Activated CD8-positive, alpha-beta memory T cell treated with anti-CD3 and anti-CD28 coated beads, Interleukin-2, amount 50 U/mL, for 4 hours (primary cell): ENCODE measurements at places on chromosomes 13 and 19.

GRCh38 chr19:7515645-7516151 is at the start of gene ZNF358:
Gene ZNF358 (plus strand): TSS chr19:7516103. CDS start chr19:7519243, 3,140 bp downstream.
- DNase-seq: peak; percentile 48

DNA sequence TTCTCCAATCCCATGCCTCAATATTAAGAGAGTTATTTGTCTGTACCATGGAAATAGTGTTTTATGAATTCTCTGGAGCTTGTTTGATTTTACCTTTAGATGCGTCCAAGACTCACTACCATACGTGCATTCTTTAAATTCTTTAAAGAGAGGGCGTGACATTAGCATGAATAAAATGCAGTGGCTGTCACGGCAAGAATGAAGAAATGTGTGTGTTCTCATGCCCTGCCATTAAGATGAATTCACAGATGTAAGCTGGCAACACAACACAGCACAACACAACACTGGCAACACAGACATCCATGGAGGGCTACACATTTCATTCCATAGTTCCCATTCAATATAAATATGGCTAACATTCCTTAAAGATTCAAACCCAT is 213.4 kb downstream of the ENOX1 start:
- DNase-seq: no peak

DNA sequence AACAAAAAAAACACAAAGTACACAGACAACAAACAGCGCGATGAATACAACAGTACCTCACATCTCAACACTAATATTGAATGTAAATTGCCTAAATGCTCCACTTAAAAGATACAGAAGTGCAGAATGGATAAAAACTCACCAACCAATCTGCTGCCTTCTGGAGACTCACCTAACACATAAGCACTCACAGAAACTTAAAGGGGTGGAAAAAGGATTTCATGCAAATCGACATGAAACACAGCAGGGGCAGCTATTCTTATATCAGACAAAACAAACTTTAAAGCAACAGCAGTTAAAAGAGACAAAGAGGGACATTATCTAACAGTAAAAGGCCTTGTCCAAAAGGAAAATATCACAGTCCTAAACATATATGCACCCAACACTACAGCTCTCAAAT is 209.5 kb downstream of the ABCC4 start:
- DNase-seq: no peak

- DNase-seq: no peak
These were observed 51.7 kb upstream of the RNF113B start for GRCh38 chr13:98228661-98229341.

GRCh38 chr19:49549045-49549444 is 21.2 kb downstream of the RCN3 start:
- no peak for DNase-seq

DNA sequence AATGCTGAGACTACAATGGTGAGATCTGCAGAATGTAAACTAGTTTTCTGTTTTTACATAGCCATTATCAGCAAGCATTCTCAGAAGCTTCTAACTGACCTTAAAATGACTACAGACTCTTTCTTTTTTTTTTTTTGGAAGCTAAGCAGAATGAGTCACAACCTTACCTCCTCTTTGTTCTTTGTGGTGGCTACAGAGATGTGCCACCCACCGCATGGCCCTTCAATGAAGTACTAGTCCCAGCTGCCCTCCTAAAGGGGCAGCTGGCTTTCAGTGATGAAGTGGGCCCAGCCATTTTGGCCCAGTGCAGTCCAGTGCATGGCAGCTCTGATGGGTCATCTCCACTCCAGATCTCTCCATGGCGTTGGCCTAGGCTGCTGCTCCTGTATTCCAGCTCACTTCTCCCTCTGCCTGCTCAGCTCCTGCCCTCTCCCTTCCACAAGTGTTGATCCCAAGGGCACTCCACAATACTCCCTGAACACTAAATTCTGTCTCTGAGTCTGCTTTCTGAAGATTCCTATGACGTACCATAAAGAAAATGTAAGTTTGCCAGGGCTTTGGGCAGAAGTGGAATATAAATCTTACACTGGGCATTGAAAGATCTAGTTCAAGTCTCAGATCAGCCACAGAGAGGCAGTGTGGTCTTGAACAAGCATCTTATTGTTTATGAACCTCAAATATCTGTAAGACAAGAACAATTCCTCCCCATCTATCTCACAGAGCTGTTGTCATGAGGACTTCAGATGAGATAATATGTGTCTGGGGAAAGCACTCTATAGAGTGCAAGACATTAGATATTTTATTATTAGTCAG is 85.6 kb downstream of the RXFP2 start:
- no peak for DNase-seq

GRCh38 chr19:41219924-41220567 is 1.0 kb downstream of the AXL start:
- DNase-seq: no peak

- no peak for DNase-seq
These were observed 3.1 kb downstream of the SLITRK5 start for GRCh38 chr13:87674247-87674738.

DNA sequence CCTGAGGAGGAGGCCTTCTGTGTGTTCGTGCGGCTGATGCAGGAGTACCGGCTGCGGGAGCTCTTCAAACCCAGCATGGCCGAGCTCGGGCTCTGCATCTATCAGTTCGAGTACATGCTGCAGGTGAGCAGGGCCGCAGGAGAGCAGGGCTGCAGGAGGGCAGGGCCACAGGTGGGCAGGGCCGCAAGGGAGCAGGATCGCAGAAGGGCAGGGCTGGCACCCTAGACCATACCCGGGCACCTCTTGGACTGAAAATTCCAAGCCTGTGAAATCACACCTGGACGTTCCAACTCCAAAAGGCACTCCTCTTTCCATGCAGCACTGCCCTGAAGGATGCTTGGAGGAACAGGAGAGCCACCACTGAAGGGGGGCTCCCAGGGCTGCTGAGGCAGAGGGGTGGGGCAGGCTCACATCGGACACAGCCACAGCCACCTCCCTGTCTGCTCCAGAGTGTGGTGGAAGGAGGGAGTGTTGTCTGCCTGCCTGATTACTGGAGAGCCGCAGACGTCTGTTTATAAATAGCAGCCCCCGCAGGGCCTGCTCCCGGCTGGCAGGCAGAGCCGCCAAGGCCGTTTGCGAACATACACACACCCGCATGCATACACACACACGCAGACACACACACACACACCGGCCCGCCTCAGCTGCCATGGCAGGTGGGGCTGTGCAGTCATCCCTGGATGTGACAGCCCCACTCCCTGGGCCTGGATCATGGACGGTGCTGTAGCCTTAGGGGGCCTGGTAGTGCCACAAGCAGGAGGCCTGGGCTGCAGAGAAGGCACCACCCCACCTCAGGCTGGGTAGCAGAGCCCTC is 20.2 kb downstream of the EVI5L start:
- DNase-seq: no peak

DNA sequence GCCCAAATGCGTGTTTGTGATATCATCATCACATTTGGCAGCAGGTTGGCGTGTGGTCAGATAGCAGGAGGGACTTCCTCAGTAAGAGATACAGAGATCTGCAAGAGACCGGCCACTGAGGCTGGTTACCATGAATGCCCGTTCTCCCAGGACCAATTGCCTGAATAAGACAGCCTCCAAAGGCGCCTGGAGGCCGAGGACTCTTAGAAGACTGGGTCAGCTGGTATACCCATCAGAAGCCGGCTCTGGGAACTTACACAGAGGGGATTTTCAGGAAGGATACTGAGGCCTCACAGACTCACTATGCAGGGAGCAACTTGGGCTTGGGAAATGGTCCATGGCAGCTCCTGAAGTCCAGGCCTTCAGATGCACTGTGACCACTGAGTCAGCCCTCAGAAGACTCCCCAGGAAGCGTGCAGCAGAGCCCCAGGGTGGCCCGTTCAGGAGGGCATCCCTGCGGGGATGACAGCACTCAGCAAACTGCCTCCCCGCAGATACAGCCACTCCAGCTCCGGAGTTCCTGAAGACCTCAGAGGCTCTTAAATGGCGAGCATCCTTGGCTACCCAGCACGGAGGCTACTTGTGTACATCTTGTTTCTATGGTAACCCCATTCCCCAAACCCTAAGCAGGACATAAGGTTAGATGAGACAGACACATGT is 26.4 kb upstream of the VSTM2B start:
- no peak for DNase-seq

- no peak for DNase-seq
These were observed 146.7 kb upstream of the FNDC3A start for GRCh38 chr13:48828962-48829411.

DNA sequence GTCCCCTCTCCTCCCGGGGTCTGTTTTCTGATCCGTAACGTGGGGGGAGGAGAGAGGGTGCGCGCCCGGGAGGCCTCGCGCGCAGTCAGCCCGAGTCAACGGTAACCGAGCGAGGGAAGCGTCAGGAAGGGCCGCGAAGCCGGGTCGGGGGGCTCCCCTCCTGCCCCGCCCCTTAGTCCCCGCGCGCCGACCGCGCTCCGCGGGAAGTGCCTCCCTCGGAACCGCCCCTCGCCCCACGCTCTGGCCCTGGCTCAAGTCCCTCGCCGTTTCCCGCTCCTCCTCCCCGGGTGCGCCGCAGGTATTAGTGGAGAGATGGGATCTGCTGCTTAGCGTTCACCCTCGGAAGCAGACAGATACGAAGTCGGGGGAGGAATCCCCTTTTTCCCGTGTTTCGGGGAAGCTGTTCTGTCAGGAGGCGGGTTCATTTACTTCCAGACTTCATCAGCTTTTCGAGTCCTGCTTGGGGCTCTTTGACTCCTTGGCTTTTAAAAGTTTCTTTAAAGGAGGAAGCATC is 770 bp downstream of the HNRNPM start:
- DNase-seq: peak; percentile 38

GRCh38 chr19:44723299-44723951 is 24.5 kb downstream of the CEACAM16 start:
- DNase-seq: no peak

GRCh38 chr19:34994643-34995541 is 5.2 kb upstream of the GRAMD1A start:
- no peak for DNase-seq
